ENCODE measurements at places on chromosomes 1 and 21.

DNA sequence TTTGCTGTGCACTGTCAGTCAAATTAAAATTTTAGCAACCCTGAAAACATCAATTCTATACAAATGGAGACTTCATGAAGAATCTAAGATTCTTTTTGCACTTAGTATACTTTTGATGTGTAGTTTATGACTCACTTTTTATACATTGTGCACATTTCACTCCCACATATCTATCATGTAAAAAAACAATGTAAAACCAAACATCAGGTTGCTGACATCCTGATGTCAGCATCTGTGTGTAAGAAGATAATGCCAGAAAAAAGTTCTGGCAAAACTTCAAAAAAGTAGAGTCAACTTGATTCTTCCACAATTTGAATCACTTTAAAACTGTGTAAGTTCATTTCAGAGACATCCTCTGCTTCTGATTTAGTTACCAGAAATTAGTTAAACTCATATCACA, 115.7 kb downstream of the CENPF start:
- no peak for DNase-seq

DNA sequence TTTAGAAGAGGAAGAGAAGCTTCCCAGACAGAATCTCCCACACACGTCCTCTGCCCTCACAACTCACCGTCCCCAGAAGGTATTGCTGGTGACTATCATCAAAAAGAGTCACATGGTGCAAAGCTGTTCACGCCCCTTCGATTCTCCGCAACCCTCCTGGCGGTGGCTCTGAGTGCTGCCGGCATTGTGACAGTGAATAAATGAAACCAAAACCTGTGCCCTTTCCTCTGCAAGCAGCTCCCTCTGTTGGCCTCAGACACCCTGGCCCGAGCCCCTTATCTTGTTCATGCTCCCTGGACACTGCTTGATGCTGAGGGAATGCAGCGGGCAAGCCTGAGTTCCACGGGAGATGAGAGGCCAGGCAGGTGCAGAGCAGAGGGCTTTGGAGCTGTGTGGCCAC, 510.3 kb downstream of the NPHP4 start:
- no peak for DNase-seq

GRCh38 chr21:27674041-27674615, 707.2 kb upstream of the ADAMTS5 start:
- DNase-seq, result no peak

DNA sequence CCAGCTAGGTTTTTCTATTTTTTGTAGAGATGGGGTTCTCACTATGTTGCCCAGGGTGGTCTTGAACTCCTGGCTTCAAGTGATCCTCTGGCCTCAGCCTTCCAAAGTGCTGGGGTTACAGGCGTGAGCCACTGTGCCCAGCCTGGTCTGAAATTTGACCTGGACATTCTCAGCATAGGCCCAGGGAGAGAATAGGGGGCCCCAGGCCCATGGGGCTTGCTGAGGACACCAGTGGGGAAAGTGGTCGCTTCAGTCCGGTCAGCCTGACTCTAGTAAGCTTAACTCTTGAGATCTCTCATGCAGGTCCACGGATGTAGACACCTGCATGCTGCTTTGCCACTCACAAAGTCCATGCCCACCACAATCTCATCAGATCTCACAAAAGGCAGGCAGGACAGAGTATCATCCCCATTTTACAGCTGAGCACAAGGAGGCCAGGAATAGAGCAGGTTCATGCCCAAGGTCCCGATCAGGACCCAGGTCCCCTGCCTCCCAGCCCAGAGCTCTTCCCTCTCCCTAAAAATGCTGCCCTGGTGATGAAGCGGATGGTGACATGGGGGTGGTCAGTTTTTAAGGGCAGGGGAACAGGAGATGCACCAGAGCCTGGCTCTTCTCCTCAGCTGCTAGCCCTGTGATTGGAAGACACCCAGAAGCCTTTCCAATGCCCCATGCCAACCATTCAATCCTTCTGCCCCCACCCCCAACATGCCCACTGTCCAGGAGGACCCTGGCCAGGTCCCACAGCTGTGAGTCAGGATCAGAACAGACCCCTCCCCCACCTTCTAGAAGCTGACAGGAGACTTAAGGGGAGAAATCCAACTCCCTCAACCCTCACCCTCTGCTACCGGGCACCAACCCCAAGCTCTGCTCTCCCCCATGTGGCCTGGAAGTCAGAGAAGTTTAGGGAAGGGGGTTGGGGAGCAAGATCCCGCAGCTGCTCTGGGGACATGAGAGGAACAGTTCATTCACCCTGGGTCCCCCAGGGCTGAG, 1.8 kb downstream of the FHL3 start:
- DNase-seq, result no peak

DNA sequence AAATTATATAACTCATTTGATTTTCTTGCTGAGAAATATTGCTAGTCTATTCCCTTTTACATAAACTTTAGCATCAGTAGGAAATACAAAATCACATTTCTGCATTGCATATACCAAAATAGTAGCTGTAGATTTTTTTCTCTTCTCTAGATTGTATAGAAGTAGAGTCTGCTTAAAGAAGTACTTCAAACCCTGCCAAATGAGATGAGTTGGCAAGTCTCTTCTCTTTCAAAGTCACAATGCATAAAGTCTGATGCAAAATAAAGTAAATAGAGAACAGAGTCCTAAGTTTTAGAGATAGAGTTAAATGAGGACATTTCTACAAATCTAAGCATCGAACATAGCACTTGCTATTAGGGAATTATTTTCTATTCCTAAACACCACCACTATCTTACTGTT, 6.4 kb downstream of the PLPPR4 start:
- no peak for DNase-seq

DNA sequence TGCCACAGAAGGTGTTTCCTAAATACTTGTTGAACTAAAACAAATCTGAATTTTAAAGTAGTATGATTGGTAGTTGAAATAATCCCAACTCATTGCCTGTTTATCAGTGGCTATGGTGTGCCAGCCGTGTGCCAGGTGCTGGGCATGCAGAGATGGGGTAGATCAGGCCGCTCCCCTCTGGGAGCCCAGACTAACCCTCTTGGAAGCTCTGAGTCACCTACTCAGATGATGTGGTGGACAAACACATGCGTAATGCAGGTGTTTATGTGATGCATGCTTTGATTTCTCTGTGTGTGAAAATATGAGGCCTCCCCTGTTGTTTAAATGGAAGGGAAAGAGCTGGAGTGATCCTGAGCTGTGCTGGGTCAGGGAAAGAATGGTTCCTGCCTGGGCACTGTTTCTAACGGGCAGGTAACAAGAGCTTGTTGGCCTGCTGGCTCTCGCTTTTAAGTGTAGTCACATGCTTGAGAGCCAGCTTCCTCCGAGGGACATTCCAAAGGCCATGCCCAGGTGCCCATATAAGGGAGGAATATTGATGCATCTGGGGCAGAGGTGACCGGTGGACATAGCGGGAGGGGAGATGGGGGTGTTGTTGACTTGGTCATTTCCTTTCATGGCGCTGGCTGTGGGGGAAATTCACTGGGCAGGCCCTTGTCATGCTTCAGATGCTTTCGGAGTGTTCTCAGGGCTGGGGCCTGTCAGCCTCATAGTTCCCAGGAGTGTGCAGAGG, 10.2 kb downstream of the MFN2 start:
- DNase-seq, result no peak

DNA sequence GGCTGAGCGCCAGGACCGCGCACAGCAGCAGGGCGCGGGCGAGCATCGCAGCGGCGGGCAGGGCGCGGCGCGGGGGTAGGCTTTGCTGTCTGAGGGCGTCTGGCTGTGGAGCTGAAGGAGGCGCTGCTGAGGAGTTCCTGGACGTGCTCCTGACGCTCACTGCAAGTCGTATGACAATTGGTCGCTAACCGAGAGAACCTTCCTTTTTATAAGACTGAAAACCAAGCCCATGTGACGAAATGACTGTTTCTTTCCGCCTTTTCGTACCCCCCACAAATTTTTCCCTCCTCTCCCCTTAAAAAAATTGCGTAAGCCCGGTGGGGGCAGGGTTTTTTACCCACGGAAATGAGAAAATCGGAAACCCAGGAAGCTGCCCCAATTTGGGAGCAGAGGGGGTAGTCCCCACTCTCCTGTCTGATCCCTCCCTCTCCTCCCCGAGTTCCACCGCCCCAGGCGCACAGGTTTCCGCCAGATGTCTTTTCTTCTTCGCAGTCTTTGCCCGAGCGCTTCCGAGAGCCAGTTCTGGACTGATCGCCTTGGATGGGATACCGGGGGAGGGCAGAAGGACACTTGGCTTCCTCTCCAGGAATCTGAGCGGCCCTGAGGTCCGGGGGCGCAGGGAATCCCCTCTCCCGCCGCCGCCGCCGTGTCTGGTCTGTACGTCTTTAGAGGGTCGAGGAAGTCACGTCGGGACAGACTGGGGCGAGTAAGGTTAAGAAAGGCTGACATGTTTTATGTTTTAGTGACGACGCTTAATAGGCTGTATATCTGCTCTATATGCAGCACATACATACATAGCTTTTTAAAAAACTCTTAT, at the start of gene PTGS2:
Gene PTGS2 (minus strand): TSS at position 179 of the 817 bp plus-strand sequence. CDS start 133 bp downstream, at position 46.
- DNase-seq, result peak; percentile 86

GRCh38 chr1:21313203-21313885, 23.1 kb upstream of the ECE1 start:
- DNase-seq, result peak; percentile 48

- no peak for DNase-seq
These were observed 33.7 kb downstream of the GLUL start for GRCh38 chr1:182357913-182358312.

- no peak for DNase-seq
These were observed 359.3 kb downstream of the ADGRL2 start for GRCh38 chr1:82160036-82160435.

DNA sequence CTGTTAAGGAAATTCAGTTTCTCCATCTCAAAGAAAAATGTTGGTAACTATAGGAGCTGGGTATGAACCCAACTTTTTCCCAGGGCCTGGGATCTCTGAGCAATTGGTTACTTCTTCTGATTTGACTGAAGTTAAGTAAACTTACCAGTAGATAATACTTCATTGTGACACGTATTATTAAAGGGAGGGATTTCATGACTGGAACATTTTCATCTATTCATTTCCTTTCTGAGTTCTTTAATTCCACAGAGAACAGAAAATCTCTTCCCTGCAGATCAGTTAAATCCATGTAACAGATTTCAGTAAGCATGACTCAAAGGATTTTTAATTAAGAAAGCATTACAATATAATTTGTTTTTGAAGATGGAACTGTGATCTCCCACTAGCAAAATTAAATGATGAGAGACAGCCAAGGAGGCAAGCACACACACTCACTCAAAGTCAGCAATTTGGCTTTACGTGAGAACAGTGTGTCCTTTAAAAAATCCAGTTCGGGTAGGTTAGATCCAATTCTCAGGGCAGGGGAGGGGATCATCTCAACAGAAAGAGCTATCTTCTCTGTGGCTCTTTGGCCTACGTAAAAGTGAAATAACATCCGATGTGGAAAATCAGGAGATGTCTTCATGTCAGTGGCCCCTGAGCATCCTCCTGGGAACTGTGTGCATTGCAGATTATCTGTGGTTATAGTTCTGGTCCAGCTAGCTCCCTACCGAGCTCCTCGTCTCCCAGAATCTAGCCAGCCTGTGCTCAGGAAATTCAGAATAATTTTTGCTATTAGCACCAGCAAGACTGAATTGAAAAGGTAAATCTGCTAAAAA, 10.8 kb upstream of the MYOC start:
- no peak for DNase-seq

- DNase-seq, result peak; percentile 83
These were observed 39.0 kb downstream of the LPAR3 start for GRCh38 chr1:84853741-84854721.

DNA sequence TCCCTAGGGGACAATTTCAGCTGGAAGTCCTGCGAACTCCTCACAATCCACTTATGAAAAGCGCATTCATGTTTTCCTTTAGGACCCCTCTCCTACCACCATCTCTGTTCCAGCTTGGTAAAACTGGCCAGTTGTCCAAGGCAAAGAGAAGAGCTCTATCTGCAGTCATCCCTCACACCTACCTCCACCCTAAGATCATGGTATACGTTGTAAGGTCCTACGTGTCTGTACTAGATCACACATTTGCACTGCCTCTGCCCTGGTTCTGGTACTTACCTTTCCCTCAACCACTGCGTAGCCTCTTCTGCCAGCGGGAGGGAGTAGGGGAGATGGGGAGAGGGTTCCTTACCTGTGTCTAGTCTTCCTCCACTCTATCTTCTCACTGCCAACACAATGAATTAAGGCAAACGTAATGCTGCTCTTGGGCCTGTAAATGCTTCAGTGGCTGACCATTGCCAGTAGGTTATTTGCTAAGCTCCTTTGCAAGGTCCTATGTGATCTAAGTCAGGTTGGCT, 739 bp upstream of the NUP133 start:
- no peak for DNase-seq

DNA sequence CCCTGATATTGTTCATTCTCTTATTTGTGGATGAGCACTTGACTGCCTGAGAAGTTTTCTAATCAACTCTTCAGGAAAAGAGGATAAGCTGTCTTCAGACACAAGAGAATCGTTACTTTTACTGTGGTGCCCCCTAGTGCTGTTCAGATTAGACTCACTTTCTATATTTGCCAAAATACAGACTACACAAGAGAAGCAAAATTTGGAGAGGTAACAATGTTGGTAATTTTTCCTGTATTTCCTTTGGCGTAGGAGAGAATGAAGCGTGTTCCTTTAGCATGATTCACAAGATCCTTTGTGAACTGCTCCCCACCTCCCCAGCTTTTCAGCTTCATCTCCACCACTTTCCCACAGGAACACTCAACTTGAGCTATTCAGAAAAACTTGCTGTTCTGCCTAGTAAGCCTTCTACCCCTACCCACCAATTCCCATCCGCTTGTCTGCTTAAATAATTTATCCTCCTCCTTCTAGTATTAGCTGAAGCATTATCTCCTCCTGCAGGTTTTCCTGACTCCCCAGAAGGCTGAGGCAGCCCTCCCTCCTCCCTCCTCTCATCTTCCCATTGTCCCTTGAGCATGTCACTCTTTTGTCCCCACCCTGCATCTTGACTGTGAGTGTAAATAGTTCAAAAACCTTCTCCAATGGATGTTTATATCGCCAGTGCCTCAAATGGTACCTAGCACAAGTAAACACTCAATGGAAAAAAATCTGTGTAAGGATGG, 4.5 kb downstream of the TNFSF4 start:
- DNase-seq, result peak; percentile 37

DNA sequence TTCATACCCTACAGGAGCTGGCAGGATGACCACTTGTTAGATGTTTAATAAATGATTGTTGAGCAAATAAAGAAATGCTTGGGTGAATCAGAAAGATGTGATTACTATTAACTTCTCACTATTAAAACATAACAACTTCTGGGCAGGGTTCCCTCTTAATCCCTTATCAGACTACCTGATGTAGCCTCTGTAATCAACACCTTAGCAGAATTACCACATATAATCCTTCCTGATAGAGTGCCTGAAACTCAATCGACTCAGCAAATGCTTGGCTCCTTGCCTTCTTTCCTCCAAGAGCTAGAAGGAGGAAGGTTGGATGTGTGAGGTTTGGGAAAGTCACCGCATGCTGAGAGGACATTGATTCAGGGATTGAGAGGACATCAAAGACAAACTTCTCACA, 34.8 kb upstream of the DSCAM start:
- no peak for DNase-seq
